NCI-H187 (cell line): ENCODE measurements at places on chromosomes 11 and 22.

GRCh38 chr11:125999234-125999880 is 53.5 kb downstream of the VSIG10L2 start:
- DNase-seq, result no peak

DNA sequence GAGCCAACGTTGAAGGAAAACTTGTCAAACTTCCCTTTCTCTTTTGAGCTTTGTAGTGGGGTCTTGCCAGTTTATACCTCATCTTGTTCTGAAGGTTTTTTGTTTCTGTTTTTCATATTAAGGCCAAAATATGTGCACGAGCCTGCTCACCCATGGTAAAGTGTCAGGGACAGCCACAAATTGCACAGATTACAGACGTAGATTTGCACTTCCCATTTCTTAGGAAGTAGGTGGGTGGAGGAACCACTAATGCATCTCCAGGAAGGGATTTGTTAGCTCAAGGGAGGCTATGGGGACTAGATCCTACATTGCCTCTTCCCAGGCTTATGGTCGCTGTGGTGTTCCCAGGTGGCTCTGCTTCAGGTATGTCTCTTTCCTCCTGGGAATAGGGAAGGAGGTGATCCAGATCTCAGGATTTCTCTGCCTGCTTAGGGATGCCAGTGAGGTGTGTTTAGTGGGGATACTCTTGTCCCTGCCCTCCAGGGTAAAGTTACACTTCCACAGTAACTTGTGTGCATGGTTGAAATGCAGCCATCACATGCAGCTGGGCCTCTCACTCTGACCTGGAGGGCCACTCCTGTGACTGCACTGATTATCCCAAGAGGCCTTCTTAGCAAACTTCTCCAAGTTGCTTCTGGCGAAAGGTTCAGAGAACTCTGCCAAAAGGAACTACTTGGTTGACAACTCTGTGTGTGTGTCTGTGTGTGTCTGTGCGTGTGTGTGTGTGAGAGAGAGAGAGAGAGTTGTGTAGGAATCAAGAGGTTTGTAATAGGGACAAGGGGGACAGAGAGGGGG is 9.8 kb downstream of the PPFIBP2 start:
- DNase-seq, result no peak

- peak; percentile 24 for DNase-seq
Measured at GRCh38 chr11:79864882-79865281, 424.1 kb upstream of the TENM4 start.

DNA sequence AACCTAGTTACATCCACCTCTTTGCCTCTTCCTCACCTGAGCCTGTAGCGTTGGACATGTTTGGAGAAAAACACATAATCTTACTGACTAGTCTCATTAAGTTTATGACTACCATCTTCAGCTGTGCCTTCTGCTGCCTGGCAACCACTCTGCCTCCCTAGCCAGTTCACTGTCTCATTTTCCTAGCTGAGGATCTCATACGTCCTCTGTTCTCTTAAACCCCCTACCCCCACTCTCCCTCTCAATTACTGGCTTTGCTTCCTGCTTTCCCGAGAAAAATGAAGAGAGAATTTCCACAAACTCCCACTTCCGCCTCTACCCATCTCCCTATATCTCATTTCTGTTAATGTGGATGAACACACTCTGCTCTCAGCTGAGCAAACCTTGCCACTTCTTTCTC is 239.3 kb upstream of the POU2AF2 start:
- no peak for DNase-seq

DNA sequence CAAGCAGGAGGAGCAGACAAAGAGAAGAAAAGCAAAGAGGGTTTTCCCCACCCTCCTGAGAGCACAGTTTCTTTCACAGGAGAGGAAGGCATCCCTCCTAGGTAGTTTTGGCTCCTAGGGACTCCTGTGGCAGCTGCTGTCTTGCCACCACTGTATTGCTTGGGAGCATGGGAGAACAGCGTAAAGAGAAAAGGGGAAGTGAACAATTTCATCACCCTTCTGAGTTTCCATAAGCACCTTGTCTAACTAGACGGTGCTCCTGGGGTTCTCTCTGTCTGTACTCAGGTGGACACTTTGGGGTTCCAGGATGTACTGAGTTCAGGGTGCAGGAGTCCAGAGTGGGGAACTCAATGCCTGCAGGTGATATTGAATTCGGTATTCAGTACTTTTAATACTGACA is 1430.5 kb downstream of the TBC1D22A start:
- DNase-seq, result no peak

DNA sequence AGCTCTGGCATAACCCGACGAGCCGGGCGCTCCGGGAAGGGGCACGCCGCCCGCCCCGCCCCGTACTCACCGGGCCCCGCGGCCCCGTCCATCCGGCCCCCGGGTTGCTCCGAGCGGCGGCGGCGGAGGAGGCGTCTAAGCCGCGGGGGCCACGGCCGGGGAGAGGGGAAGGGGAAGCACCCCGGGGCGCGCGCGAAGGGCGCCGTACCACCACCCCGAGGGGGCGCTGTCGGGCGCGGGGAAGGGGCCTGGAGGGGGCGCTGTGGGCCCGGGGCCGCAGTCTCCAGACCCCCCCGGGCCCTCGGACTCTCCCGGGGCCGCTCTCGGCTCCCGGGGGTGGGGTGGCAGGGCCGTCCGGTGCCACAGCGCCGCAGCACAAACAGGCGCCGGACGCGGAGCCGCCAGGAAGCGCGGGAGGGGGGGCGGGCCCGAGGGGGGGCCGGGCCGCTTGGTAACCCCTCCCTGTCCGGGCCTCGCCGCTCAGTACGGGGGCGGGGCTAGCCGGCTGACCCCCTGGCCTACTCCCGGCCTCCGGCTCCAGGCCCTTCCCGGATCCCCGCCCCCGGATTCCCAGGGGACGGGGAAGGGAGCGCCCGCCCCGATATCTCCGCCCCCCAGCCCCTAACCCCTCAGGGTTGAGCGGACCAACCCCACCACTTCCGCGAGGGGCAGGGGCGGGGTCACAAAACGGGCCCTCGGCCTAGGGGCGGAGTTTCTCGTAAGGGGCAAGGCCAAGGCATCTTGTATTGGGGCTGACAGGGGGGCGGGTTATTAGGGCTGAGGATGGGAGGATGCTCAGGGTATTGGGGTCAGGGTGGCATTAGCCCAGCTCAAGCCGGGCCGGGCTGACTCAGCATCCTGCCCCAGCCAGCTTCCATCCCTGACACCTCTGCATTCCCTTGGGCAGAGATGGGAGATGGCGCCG is at the start of the genes EML3 and ROM1:
Gene EML3, minus strand, starts transcription at position 410 of the 925 bp plus-strand sequence. Its CDS starts 318 bp downstream, at position 92.
Gene ROM1, plus strand, starts transcription at position 892 of the 925 bp plus-strand sequence. Its CDS starts 25 bp downstream, at position 917.
- peak; percentile 25 for DNase-seq

GRCh38 chr11:57597916-57598830 is 688 bp downstream of the SERPING1 start:
- DNase-seq, result no peak

DNA sequence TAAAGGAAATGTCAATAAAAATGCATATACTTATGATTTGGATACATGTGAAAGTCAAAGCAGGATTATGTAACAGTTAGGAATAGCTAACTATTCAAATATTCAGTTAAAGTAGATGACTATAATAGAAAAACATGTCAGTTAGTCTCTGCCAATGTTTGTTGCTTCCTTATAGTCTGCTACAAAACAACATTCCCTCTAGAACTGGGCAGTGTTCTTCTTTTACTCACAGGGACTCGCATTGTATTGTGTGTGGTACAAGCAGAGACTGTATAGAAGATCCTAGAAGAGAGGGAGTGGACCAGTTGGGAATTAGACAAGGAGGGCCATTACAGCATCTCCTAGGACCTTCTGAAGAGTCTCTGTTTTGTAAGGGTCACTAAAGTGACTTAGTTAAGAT is 10.6 kb downstream of the ACAT1 start:
- DNase-seq, result no peak

DNA sequence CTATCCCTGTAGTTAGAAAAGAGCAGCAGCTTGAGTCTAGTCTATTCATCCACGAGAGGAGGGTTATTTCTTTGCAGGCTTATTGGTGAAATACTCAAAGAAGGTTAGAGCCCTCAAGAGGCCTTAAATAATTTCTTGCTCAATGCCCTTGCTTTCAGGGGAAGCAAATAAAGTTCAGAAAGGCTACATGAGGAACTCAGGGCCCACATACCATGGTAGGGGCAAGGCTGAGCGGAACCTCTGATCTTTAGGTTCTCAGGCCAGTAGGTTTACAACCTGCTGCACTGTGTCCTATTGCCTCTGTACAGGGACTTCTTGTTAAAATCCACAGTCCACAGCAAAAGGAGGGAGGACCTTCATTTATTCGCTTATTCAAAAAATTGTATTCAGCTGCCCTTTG is 101.7 kb downstream of the ADAMTS15 start:
- DNase-seq, result no peak

- no peak for DNase-seq
Measured at GRCh38 chr11:8907116-8907515, 3.9 kb upstream of the AKIP1 start.

- DNase-seq, result no peak
Measured at GRCh38 chr22:19631899-19632667, 82.2 kb upstream of the SEPTIN5 start.

DNA sequence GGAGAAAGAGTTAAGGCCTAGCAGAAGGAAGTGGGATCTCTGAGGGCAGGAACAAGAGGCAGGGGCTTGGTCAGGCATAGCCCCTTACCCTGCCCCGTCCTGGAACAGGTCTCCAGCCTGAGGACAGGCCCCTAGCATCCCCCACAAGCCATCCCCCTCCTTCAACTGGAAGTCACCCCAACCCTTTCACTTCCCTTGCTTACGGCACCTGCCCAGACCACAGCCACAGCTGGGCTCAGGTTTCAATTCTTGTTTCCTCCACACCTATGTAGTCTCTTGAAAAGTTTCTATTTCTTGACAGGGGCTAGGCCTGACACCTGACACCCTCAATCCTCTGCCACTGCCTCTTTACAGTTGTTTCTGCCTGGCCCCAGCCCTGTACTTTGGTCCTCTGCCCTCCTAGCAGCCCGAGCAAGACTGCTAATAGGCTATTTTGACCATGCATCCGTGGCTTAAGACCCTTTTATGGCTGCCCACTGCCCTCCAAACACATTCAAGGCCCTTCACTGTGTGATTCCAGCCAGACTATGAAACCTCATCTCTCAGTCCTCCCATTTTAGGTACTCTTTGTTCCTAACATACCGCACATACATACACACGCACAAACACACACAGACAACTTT is 10.9 kb upstream of the FCHSD2 start:
- DNase-seq, result no peak

GRCh38 chr11:78946945-78947902 is 372.6 kb upstream of the NARS2 start:
- DNase-seq, result no peak

GRCh38 chr22:33274214-33275072 is 216.3 kb upstream of the SYN3 start:
- no peak for DNase-seq

GRCh38 chr11:37298173-37298572 is 700.1 kb upstream of the RAG2 start:
- DNase-seq, result no peak

DNA sequence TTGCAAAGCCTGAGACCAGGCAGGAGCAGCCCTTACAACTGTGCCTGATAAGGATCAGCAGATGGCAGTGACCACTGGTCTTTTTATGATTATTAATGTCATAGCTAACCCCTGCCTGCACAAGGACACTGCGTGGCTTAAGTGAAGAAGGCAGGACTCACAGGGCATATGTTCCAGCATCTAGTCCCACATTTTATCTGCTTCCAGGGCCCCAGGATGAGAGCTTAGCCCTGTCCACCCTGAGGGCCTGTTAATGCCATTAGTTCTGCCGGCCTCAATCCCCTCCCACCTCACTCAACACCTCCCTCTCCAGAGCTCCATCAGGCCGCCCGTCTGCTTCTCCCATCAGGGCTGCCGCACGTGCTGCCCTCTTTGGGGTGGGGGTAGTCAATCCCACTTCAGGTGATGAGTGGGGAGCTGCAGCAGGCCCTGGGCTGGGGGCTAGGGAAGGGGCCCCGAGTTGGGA is 33.1 kb upstream of the TSPAN18 start:
- DNase-seq, result no peak

DNA sequence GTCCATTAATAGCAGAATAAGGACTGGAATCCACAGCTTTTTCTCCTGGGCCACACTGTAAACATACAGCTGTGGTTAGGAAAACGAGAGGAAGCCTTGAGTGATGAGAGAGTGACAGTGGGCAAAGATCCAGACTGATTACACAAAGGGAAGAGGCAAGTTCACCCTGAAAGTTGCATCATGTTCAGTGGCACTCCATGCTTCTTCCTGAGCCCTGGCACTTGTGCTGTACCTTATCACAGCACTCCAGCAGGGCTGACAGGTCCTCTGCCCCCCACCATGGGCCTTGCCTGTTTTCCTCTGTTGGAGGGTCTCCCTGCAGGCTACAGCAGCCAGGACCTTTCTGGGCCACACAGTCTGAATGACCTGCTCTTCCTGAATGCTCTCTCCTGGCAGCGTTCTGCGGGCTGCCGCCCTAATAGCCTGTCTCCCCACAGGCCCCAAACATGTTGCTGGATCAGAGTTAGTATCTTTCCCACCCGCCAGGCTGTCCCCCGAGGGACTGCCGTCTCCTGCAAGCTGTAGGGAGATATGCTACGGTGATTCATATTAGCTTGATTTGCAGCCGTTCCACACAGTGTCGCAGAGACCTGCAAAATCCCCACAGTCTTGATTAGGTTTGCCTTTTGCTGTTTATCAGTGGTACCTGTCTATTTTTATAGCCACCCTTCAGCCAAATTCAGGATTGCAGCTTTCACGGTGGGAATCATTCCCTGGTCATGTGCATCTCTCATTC is 60.2 kb downstream of the NTM start:
- no peak for DNase-seq

DNA sequence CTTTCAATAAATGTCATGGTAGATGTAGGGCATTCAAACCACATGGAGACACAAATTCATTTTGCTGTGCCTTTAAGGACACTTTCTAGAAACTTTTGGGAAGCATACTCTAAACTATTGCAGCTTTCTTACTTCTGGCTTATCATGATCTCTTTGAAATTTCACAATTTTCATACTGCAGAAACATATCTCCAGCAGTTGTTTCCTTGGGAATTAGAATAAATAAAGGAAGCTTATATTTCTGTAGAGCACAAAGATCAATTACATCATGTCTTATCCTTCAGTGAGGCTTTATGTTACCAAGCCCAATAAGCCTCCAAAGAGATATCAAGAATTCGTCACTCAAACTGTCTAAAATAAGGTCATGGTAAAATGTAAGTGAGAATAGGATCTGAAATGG is 74.5 kb upstream of the RAB38 start:
- DNase-seq, result no peak

GRCh38 chr22:20582520-20583361 is 75.3 kb downstream of the MED15 start:
- DNase-seq, result no peak

GRCh38 chr11:47305734-47306483 is 36.0 kb downstream of the MADD start:
- no peak for DNase-seq

GRCh38 chr11:102197670-102198139 is 87.5 kb downstream of the YAP1 start:
- no peak for DNase-seq

GRCh38 chr22:41198027-41198580 is 7.0 kb upstream of the L3MBTL2 start:
- no peak for DNase-seq
